Ammon's horn (tissue), 1 donor: ENCODE measurements at places on chromosomes 3 and 15.

DNA sequence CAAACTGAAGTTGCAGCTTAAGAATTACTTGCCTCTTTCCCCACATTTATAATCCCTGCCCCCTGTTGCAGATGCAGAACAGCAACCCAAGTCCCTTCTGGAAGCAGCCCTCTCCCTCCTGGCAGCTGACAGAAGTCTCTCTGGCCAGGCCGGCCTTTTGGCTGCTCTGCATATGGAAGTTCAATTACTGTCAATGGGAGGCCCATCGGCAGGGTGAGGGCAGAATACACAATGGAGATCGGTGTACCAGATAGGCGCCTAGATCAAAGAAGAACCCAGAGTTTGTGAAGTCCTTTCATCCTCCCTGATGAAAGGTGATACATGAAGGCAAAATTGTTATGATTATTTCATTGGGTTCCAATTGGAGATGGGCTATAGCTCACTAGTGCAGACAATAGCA lies 327.9 kb upstream of the CTNNB1 start:
- no peak for DNase-seq

DNA sequence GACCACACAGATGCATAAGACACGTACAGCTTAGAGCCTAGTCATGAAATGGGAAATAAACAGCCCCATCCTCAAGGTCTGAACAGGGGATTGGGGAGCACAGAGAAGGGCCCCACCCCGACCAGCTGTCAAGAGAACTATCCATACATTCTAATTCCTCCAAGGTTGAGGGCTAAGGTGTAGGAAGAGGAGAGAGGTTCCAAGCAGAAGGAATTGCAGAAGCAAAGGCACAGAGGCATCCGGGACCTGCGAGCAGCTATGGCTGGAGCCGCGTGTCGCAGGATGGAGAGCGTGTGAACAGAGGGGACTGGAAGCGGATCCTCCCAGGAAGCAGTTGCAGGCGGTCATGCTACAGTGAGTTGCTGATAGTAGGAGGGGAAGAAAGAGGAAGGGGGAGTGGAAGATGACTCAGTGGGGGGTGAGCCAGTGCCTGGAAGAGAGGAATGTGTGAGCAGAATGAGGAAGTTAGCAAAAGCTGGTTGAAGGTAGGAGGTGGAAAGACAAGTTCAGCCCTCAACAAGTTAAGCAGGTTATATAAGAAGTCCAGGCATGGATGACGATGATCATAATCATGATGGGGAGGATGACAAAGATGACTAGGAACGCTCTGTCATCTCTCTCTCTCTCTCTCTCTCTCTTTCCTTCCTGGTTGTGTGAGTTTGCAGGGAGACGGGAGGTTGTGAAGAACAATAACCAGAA lies 89.7 kb downstream of the LIPC start:
- peak; percentile 83 for DNase-seq

GRCh38 chr15:26294059-26294689 lies 431.0 kb upstream of the ATP10A start:
- DNase-seq: no peak

GRCh38 chr15:56146756-56147155 lies 96.9 kb downstream of the RFX7 start:
- no peak for DNase-seq

- DNase-seq: no peak
Observed at GRCh38 chr15:101449471-101450402, 39.8 kb downstream of the PCSK6 start.

DNA sequence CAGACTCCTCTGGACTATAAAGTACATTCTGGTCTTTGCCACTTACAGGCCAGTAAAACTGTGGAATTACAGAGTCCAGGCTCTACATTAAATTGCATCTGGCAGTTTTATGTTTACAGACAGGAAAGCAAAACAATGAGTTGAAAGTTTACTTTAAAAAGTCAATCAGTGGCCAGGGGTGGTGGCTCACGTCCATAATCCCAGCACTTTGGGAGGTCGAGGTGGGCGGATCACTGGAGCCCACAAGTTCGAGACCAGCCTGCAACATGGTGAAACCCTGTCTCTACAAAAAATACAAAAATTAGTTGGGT lies 53.8 kb downstream of the TM4SF4 start:
- no peak for DNase-seq

DNA sequence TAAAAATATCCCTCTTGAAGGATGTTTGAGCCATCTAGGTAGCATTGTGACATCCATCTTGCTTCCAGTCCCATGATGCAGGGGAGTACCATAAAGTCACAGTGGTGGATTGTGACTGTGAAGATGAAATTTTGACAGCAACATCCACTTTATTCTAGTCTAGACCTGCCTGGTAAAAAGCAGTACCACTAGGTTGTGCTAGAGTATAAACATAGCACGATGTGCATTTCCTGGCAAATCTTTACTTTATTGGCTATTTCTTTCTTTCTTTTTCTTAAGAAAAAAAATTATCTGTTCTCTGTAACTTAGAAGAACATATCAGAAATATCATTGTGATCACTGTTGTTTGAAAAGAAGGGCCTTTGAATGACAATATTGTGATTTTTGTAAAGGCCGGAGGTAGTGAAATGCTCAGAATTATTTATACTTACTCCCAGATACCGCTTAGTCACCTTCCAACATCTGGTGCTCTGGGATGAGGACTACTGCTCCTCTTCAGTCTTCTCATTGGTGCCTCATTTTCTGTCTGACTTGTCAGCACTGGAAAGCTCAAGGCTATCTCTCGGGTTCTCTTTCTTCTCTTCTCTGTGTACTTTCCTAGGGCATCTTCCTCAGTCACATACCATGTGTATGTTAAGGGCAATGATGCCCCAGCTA lies 35.6 kb downstream of the AGBL1 start:
- DNase-seq: peak; percentile 10

- DNase-seq: no peak
Observed at GRCh38 chr15:70507772-70508371, 255.5 kb downstream of the UACA start.

DNA sequence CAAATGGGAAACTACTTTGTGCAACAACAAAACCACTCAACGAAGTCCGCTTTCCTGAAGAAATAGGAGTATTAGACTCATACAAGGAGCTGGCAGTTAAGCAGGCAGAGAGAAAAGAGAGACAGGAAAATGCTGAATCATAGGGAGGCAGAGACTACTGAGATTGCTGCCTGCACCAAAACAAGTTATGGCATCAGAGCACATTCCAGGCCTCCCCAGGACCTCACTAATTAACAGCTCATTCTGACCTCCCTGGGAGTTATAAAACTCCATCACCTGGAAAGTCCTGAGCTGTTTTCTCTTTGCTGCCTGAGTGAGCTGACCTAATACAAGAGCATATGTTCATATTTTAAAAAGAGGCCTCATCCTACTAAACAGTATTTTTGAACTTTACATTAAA lies 741.0 kb downstream of the MCTP2 start:
- no peak for DNase-seq

DNA sequence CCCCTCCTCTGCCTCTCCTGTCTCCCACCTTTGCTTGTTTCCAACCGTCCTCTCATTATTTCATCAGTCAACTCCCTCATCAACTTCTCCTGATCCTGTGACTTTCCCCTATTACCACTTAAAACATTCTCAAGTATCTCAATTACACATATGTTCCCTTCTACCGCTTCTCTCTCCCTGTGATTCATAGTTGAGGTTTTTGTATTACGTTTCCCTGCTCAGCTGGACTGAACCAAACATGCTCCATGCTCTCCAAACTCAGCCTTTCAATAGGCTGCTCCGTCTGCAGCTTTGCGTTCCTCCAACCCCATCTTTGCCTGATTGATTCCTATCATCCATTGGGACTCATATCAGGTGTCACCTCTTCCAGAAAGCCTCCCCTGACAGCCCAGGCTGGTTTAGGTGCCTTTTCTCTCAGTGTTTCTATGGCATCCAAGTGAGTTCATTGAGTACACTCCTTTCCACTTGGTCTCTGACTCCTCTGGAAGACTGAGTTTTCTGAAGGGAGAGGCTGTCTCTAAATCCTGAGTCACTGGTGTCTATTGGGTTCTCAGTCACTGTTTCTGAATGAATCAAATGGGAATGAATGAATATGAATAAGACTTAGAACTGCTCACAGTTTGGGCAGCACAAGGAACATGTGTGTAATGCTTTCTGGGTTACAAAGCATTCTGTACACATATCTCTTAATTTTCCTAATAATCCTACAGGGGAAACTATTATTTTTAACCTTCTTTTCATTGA lies 56.4 kb downstream of the PLD1 start:
- DNase-seq: no peak

GRCh38 chr15:51692154-51692553 lies 10.9 kb downstream of the SCG3 start:
- no peak for DNase-seq

DNA sequence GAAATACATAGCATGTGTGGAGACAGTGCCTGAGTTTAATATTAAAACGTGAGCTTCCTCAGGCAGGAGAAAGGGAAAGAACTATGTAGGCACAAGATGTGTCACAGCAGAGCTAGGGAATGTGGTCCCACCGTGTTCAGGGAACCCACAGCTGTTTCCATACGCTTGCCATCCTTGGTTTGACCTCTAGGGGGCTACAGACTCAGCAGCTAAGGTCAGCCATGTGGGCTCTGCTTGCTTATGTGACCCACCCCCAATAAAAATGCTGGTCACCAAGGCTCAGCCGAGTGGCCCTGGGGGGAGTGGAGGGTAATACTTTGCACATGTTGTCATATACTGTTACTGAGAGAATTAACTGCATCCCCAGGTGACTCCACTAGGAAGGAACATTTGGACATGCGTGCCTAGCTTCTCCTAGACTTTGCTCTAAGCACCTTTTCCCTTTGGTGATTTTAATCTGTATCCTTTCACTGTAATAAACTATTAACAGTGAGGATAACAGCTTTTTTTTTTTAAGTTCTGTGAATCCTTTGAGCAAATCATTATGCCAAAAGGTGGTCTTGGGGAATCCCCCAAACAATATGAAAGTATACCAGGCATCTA lies 3.3 kb downstream of the TUBGCP5 start:
- DNase-seq: peak; percentile 35

DNA sequence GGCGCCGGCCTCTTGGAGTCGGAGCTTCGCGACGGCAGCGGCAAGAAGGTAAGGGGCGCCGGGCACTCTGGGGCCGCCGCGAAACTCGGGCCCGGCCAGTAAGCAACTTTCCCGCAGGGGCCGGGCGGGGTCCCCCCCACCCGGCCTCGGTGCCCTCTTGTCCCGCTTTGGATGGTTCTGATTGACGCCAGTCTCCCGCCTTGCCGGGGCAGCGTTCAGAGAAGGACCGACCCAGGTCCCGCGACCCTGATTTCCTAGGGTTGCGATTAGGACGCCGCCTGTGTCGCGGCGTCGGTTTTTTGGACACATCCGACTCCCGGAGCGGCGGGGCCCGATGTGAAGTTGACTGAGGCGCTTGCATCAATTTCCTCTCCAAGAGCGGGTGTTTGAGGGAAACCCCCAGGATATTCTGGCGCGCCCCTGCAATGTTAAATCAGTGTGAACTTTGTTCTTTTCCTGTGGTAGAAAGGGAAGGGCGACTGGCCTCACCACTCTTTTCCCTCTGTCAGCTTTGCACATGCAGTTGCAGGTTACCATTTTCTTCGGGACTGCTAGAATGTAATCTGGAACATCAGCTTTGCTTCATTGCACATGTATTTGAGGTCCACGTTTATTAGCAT lies 755 bp downstream of the PDE8A start:
- DNase-seq: peak; percentile 35

- DNase-seq: no peak
Observed at GRCh38 chr3:10556312-10556711, 50.9 kb upstream of the ATP2B2 start.

DNA sequence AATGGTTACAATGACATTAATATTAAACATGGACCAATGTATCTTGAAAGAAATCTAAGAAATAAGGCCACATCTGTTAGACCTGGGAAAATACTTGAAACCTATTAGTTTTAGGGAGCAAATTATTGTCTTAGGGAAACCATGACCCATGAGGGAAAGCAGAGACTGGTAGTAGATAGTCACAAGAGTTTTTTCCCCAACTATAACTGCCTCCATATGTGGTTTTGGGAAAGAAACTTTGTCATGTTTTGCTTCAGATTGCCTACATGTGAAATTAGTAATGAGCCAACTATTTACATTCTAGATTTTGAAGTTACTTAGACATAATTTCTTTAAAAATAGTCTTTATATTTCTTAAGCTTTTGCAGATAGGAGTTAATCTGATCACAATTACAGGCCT lies 474.9 kb downstream of the ROBO2 start:
- no peak for DNase-seq

GRCh38 chr3:64888165-64888564 lies 200.4 kb upstream of the ADAMTS9 start:
- no peak for DNase-seq

DNA sequence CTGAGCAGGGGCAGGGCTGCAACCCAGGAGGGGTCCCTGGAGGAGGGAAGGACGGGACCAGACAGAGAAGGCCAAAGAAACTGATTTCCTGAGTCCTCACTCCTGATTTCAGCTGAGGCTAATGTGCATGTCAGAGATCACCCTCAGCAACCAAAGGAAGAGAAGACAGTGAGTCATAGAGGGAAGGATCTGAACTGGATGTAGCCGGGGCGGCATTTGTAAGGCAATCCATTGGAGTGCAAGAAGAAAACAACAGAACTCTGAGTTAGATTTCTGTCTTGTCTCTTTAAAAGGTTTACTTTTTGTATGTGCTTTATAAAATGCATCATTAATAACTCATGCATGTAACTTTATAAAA lies 105.3 kb upstream of the AGBL1 start:
- DNase-seq: no peak

DNA sequence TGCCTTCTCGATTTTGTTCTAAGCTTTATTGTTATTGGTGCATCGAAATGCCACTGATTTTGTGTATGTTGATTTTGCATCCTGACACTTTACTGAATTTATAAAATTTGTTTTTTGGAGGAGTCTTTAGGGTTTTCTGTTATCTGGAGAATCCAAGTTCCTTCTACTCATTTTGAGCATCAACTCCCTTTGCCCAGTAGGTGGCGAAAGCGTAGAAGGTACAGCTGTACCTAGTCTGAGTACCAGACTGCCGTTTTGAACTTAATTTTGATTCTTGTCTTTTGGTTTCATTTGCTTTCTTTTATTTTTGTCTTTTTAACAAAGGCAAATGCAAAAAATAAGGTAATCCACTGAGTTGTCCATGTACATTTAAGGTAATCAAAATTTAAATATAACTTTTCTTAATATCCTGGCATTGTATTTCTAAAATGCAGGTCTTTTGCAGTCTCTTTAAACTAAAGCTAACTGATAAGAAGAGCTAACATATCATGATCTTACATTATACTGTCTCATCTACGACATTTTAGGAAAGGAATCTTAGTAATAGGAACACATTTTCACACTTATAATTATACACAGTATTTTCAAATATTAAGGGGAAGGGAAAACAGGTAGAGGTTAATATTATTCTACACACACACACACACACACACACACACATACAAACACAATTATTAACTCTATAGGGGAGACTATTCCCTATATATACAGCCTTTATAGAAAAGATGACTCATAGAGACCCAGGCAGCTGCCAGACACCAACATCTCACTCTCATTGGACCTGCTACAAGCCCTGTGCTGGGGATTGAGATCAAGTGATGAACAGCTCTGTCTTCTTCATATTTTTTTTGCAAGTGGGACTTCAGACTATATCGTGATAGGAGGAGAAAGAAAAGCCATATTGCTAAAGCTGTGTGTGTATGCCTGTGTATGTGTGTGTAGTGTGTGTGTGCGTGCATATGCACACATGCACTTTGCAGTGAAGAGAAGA lies 71.8 kb downstream of the SYNPR start:
- DNase-seq: peak; percentile 76
